ENCODE measurements at places on chromosomes 5 and 9.

- no peak for DNase-seq
Measured at GRCh38 chr9:9949978-9950377, 662.8 kb downstream of the PTPRD start.

DNA sequence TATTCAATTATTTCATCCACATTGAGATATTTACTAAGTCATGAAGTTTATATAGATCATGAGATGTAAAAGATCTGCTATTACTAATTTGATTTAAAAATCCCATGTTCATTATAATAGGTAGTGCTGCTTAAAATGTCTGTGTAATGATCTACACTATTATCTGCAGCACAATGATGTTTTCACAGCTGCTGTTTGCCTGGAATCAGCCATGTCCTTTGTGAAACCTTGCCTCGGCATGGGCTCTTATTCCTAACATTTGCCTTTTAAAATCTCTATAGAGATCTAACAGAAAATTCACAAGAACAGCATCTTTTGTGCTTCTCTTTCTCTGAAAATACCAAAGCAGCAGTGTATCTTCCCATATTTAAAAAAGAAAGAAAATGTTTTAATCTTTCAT is 444.6 kb downstream of the PTPRD start:
- no peak for DNase-seq

DNA sequence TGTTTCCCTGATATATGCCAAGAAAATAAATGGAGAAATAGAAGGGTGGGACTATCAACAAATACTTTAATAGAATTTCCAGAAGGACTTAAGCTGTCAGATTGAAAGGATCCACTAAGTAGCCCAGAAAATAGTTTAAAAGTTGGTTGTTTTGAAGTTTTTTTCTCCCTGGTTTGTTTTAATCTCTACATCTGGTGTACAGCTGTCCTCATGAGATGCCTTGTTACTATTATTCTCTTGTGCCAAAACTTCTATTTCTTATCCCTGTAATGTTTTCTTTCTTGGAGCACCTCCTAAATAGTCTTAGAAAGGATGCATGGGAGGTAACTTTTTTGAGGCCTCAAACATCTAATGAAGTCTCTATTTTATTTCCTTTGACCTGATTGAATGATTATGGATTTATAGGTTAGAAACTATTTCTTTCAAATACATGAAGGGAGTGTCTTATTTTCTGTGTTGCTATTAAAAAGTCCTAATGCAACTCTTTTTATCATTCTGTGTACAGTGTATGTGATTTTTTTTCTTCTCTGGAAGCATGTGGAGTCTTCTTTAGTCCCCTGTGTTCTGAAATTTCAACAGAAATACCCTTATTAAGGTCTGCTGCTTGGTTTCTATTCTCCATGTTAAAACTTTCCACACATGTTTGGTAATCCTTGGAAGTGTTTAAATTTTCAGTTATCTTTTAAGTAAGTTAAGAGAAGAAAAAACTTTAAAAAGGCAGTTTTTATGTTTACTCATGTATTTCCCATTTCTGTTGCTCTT is 140.0 kb upstream of the CDKN2B start:
- no peak for DNase-seq

- no peak for DNase-seq
Measured at GRCh38 chr5:95057615-95058014, 227.3 kb downstream of the MCTP1 start.

DNA sequence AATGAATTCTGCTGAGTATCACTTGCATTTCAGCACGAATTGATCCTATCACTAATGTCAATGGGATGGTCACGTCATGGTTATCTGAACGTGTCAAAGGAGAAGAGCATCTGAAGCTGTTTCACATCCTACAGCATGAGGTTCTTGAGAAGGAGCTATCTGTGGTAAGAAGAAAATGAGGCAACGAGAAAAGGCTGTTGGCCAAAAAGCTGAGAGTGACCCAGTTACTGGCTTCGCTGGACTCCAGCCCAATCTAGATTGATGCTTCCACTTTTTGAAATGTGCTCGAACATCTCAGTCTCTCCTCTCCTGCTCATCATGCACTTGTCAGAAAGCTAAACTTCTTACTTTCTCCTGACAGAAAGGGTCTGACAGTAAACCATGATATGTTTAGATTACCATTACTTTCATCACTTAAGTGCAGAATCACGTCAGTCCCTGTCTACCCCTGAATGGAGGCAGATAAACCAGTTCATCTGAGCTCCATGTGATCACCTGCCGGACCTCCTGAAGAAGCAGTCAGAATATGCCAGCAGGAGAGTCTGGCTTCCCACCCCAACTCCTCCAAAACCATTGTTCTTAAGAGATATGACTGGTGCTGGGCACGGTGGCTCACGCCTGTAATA is 22.5 kb downstream of the MGAT1 start:
- DNase-seq, result no peak

DNA sequence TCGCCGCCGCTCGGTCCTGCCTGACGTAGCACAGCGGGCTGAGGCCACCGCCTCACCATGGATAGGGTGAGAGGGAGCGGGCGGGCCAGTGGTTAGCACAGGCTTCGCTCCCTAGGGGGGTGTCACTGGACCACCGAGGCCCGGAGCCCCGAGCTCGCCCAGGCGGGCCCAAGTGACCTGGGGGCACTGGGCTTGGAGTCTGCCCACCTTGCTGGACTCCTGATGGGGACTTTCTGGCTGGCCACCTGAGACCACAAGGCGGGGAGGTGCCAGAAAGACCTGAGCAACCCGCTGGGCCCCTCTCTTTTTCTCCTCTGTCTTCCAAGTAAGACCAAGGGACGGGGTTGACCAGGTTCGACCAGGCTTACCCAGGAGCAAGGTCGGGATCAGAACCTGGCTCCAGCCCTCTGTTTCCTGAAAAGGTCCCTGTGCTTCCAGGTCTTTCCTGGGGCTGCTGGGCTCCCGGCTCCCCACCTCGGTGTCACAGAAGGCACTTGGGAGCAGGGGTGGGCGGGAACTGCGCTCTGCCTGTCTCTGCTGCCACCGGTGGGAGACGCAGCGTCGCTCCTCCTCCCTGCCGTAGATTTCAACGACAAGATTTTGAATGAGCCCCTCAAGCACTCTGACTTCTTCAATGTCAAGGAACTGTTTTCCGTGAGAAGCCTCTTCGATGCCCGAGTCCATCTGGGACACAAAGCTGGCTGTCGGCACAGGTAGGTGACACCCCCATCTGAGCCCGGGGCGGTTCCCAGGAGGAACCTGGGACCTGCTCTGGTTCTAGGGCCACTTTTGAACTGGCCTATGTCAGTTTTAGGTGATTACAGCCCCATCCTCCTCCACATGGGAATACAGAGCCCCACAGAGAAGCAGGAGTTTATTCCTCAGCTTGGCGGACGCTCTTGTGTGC is 1.0 kb downstream of the MRPS2 start:
- no peak for DNase-seq

- DNase-seq, result peak; percentile 60
Measured at GRCh38 chr9:137162505-137163364, 7.1 kb downstream of the LRRC26 start.

DNA sequence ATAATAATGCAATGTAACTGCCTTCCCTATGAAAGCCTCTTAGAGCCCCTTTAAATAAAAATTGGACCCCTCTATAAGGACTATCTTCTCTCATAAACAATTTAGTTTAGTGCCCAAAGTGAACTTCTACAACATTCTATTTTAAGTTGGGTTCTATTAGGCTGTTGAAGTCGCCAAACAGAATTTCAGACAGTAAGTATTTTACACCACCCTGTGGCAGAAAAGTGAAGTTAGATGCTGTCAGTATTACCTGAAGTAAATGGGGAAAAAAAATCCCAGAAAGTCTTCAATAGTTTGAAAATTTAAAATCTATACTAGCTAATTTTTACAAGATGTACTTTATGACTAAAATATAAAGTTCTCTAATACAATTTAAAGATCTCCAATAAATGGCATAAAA is 29.5 kb downstream of the CAAP1 start:
- peak; percentile 22 for DNase-seq

DNA sequence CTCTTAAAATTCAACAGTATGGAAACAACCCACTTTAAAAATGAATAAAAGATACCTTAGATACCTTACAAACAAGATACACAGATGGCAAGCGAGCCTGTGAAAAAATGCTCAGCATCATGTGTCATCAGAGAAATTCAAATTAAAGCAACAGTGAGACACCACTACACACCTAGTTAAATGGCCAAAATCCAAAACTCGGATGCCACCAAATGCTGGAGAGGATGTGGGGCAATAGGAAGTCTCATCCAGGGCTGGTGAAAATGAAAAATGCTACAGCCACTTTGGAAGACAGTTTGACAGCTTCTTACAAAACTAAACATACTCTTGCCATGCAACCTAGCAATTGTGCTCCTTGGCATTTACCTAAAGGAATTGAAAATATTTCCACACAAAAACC is 17.9 kb downstream of the DUSP1 start:
- no peak for DNase-seq

DNA sequence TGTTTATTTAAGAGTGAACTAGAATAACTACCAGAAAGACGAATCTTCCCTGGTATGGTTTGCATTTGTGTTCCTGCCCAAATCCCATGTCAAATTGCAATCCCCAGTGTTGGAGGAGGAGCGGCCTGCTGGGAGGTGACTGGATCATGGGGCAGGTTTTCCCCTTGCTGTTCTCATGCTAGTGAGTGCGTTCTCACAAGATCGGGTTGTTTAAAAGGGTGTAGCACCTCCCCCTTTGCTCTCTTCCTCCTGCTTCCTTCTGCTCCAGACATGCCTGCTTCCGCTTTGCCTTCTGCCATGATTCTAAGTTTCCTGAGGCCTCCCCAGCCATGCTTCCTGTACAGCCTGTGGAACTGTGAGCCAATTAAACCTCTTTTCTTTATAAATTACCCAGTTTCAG is 210.3 kb upstream of the TBC1D2 start:
- DNase-seq, result no peak

GRCh38 chr5:112174959-112175594 is 244.0 kb downstream of the EPB41L4A start:
- peak; percentile 75 for DNase-seq

- DNase-seq, result no peak
Measured at GRCh38 chr5:127665641-127666040, 16.8 kb downstream of the CTXN3 start.

- DNase-seq, result no peak
Measured at GRCh38 chr5:171299851-171300250, 9.2 kb upstream of the TLX3 start.

DNA sequence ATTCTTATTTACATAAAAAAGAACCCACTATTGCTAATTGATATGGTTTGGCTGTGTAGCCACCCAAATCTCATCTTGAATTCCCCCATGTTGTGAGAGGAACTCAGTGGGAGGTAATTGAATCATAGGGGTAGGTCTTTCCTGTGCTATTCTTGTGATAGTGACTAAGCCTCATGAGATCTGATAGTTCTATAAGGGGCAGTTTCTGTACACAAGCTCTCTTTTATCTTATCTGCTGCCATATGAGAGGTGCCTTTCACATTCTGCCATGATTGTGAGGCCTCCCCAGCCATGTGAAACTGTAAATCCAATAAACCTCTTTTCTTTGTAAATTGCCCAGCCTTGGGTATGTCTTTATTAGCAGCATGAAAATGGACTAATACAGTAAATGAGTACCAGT is 58.2 kb upstream of the PRR16 start:
- DNase-seq, result no peak

DNA sequence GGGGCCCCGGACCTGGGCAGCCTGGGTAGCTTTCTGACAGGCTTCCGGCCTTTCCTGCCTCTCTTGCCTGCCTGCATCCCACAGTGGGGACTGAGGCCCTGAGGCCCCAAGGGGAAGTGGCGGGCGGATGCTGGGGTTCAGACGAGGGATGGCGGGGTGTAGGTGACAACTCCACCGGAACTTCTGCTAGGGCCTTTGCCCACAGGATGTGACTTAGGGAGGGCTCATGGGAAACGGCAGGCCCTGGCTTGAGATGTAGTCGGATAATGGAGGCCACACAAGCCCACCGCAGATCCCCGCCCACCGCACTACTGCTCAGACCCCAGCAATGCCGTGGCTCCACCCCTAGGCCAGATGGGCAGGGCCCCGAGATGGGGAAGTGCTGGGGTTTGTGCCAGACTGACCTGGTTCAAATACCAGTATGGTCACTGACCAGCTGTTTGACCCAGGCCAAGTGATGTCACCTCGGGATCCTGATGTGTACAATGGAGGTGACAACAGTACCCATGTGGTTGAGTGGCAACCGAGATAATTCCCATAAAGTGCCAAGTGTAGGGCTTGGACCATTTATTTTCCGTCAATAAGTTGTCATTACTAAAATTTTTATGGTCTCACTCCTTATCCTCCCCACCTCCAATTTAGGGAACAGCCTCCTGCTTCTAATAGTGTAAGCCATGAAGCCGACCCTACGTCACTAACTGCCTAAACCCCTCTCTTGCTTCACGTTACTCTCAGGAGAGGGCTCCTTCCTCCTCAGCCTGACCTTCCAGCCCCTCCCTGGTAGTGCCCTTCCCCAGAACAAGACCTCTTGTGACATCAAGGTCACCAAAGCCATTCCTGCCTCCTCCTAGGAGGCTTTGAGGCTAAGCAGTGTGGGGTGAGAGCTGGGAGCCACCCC is 2.5 kb upstream of the CDK9 start:
- no peak for DNase-seq

DNA sequence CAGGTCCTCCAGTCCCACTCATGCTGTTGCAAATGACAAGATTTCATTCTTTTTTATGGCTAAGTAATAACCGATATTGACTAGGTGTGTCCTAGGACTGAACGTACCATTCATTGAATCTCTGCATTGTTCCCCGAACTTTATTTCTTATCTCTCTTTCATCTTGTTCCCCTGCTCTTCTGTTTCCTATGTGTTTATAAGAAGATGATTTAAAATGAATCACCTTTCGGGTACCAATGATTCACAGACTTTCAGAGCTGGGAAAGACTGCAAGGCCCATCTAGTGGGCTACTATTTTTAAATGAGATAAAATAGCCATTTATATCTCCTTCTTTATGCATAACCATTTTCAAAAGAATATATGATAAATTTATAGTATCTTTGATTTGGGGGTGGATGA is 133.0 kb downstream of the CDH18 start:
- DNase-seq, result no peak

DNA sequence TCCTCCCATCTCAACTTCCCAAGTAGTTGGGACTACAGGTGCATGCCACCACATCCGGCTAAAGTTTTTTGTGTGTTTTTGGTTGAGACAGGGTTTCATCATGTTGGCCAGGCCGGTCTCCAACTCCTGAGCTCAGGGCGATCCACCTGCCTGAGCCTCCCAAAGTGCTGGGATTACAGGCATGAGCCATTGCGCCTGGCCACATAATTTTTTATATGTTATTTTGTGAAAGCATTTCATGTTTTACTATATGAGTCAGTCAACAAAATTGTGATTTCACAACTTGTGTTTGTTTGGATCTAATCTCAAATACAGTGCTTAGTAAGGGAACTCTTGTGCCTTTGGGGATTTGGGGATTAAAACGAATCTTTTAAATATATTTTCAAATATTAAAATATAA is 20.0 kb upstream of the FAM120AOS start:
- DNase-seq, result no peak

DNA sequence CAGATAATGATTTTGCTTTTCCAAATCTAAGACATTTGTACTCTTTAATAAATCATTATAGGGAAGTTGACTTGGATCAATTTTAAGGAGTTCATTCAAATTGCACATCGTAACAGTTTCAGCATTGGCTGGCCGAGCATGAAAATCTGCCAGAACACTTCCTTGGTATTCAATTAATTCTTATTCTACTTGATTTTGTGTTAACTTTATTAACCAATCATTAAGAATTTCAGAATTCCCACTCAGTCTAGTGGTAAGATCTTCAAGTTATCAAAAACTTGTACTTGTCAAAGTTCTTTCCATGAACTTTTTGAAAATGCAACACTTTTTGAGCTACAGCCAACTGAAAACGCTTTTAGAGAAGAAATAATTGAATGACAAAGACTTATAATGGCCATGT is 565.8 kb downstream of the TLE1 start:
- no peak for DNase-seq

GRCh38 chr5:63029891-63030290 is 451.3 kb downstream of the LRRC70 start:
- DNase-seq, result no peak

All from hepatocyte (in vitro differentiated cells).